ENCODE measurements at places on chromosomes 4 and X.

DNA sequence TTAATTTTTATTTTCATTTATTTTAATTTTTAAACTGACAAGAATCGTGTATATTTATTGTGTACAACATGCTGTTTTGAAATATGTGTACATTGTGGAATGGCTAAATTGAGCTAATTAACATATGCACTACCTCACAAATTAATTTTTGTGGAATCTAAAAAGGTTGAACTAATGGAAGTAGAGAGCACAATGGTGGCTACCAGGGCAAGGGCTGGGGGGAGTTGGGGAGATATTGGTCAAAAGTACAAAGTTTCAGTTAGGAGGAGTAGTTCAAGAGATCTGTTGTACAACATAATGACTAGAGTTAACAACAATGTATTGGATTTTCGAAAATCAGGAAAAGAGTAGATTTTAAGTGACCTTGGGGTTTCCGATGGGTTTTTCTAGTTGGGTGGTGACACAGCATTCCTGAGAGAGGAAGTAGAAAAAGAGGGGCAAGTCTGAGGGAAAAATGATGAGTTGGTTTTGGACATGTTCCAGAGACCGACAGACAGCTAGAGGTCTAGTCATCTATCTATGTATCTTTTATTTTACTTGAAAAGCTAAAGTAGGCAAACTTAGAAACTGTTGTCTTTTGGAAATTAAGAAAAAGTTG lies 23.2 kb downstream of the APOO start:
- DNase-seq, result no peak

DNA sequence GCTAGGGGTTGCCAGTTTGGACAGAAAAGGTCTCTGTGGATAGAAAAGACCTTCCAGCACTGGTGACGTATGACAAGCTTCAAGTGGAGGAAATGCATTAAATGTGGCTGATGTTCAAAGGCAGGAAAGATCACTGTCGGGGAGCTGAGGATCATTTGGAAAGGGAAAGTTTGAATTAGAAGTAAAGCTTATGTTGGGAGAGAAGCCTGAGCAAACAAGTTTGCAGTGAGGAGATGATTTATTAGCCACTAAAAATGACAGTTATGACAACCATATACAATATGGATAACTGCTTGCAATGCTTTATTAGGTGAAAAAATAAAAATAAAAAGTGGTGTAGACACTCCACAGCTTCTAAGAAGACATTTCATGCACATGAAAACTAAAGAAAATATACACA lies 135.3 kb upstream of the HS3ST1 start:
- DNase-seq, result no peak

DNA sequence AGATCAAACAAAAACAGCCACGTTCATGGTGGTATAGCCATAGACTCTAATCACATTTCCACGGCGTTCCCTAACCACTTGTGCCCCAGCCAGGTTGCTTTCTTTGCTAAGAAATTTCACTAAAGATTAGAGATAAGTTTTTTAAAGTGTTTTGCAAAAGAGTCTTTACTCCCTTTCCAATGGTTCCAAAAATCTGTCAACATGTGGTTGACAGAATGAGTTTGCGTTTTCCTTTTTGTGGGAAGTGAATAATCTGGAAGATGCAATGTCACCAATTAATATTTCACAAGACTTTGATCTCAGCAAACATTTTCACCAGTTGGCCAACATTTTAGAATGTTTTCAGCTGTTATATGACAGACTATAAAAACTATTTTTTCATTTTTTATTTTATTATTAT lies 35.3 kb downstream of the CXCL1 start:
- no peak for DNase-seq

DNA sequence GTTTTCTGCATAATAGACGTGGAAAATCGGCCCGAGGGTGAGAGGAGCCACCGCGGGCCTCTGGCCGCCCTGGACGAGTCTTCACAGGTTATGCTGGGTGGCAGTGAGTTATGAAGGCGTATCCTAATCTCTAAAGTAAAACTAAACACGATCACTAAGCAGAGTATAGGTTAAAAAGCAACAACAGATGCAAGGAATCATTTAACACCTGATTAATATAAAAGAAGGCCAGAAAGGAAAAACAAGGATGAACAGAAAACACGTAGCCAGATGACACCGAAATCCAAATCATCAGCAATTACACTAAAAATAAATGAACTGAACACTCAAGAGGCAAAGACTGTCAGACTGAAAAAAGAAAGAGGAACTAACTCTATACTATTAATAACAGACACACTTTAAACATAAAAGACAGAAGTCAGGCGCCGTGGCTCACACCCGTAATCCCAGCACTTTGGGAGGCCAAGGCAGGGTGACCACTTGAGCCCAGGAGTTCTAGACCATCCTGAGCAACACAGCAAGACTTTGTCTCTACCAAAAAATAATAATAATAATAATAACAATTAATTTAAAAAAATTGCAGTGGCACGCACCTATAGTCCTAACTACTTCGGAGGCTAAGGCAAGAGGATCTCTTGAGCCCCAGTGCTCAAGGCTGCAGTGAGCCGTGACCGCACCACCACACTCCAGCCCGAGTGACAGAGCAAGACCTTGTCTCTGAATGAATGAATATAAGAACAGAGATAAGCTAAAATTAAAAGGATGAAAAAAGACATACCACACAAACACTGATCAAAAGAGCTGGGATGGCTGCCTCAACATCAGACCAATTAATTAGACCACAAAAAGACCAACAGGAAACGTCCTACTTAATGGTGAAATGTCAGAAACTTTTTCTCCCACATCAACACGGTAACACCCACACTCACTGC lies 30.0 kb downstream of the CTBP1 start:
- peak; percentile 93 for DNase-seq

- DNase-seq, result no peak
These were observed 27.1 kb downstream of the FAM47E start for GRCh38 chr4:76278583-76278982.

GRCh38 chr4:10086506-10087120 lies 30.0 kb downstream of the WDR1 start:
- DNase-seq, result no peak

DNA sequence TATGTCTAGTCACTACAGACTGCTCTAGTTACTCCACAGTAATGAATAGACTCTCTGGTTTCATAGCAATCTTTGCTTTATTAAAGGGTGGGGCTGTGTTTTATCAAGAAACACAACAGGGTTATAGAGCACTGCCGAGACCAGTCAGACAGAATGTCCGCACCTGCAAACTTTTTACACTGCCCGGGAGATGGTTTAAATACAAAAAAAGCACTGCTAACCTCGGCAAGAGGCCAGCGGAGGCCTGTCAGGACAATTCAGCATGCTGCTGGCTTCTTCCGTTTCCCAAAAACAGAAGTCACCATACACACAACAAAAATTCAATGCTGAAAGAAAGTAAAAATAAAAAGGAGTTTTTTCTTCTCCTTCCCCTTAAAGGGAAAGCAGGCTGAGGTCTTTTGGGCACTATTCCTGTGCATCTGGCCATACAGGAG lies 67.4 kb downstream of the IRF2 start:
- no peak for DNase-seq

- DNase-seq, result no peak
These were observed 617.1 kb upstream of the INTU start for GRCh38 chr4:127015667-127016117.

- no peak for DNase-seq
These were observed at the start of gene LDOC1 for GRCh38 chrX:141176586-141177451. Gene LDOC1 (minus strand): TSS chrX:141177129. CDS start chrX:141177021, 108 bp downstream.
